ENCODE measurements at places on chromosomes 13 and 19.

- no peak for DNase-seq
Observed at GRCh38 chr13:73173279-73173811, 114.5 kb downstream of the KLF5 start.

- peak; percentile 89 for DNase-seq
Observed at GRCh38 chr13:48580185-48580803, 47.4 kb upstream of the RCBTB2 start.

GRCh38 chr19:34474233-34474989 is 7.1 kb upstream of the WTIP start:
- DNase-seq, result no peak

- DNase-seq, result no peak
Observed at GRCh38 chr19:1438933-1439354, 748 bp downstream of the RPS15 start.

DNA sequence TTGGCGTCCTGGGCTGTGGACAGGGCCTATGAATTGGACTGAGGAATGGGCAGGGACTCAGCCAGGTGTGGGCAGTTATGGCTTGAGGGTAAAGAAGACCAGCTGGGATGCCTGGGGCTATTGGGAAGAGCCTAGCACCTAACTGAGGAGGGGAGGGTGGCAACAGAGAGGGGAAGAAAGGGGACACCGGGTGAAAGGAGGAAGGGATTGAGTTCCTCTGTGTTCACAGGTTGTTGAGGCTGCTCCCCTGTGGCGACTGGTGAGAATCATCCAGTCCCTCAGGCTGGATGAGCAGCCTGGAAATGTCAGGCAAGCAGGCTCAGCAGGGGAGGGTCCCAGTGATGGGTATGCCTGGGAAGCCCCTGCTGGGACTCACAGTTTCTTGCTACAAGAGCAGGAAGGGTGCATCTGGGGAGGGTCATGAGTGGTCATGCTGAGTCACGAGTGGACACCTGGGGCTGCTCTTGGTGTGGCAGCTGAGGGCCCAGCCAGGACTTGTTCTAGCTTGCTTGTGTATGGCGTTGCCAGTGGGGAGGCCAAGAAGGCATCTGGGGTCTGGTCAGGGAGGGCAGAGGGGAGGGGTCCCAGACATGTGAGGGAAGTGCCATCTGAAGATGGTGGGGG is 1.4 kb downstream of the ZNF324 start:
- no peak for DNase-seq

GRCh38 chr13:26929971-26930730 is 169.6 kb upstream of the GPR12 start:
- peak; percentile 90 for DNase-seq

- peak; percentile 74 for DNase-seq
Observed at GRCh38 chr19:38291855-38292254, 12.2 kb upstream of the C19orf33 start.

GRCh38 chr19:32930567-32930966 is 41.2 kb downstream of the CEP89 start:
- no peak for DNase-seq

- DNase-seq, result no peak
Observed at GRCh38 chr19:37938353-37938752, 31.3 kb downstream of the SIPA1L3 start.

GRCh38 chr13:29140277-29140676 is 320.1 kb downstream of the MTUS2 start:
- no peak for DNase-seq

DNA sequence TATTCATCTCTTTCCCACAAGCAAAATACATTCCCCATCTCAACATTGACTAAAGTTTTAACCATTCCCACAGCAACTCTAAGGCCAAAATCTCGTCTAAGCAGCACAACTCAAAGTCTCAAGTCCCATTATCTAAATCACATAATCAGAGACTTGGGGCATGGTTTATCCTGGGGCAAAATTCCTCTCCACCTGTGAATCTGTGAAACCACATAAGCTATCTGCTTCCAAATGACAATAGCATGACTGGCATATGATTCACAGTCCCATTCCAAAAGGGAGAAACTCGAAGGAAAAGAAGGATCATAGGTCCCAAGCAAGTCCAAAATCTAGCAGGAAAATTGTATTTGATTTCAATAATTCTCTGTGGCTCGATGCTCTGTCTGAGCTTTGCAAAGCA is 73.0 kb downstream of the ANKRD10 start:
- no peak for DNase-seq

GRCh38 chr13:111335298-111335697 is 14.9 kb downstream of the TEX29 start:
- DNase-seq, result no peak

GRCh38 chr19:15991602-15992001 is 42.8 kb downstream of the OR10H4 start:
- DNase-seq, result no peak

GRCh38 chr19:29680447-29680846 is 15.2 kb downstream of the PLEKHF1 start:
- DNase-seq, result no peak

DNA sequence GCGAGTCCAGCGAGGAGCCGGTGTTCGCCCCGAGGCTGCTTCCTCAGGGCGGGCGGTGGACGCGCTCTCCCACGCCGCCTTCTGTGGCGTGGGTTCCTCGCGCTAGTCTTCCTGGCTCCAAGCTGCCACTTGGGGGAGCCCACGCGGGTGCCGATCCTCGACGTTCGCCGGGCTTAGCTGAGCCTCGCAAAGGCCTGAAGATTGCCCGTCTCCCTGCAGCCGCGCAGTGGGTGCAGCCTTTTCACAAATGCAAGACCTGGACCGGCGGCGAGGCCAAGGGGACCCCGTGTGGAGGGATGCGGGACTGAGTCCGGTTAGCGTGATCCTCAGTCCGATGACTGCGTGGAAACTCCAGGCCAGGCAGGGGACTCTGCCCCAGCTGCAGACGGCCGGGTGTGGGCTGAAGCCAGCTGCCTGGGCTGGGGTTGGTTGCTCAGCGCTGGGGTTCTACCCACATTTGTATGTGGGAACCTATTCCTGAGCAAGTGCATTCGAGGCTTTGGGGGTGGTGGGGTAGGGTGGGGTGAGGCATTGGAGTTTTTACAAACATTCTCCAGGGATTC is 16.6 kb upstream of the LRP3 start:
- peak; percentile 83 for DNase-seq

GRCh38 chr13:44382635-44383145 is 9.1 kb downstream of the SERP2 start:
- no peak for DNase-seq

- peak; percentile 53 for DNase-seq
Observed at GRCh38 chr13:25371875-25372283, at the start of gene ATP8A2. TSS of gene ATP8A2 (plus strand) at chr13:25371974. CDS start at chr13:25372213, 239 bp downstream.

- DNase-seq, result peak; percentile 51
Observed at GRCh38 chr13:20713751-20714150, 10.3 kb downstream of the IL17D start.

DNA sequence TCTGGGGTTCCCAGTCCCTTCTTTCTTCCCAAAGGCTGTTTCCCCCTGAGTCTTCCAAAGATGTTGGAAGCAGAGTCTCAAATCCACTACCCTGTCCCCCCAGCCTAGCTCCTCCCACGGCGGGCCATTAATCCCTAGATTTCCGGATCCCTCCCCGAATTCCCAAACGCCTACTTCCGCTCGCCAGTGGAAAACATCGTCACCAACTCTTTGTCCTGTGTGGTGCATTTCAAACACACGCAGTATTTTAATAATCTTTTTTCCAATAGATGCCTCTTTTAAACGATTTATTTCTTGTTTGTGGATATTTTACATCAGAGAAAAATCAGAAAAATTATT is 610 bp downstream of the ZNF791 start:
- DNase-seq, result peak; percentile 95

GRCh38 chr19:36973021-36973843 is 57.1 kb downstream of the ZNF568 start:
- DNase-seq, result peak; percentile 71

GRCh38 chr13:44921246-44921877 is 67.9 kb downstream of the NUFIP1 start:
- DNase-seq, result no peak

- DNase-seq, result no peak
Observed at GRCh38 chr13:40986101-40986856, 32.8 kb downstream of the ELF1 start.

- DNase-seq, result no peak
Observed at GRCh38 chr19:46596008-46596407, 5.1 kb upstream of the CALM3 start.

- DNase-seq, result no peak
Observed at GRCh38 chr19:10800488-10800887, 35.5 kb downstream of the TMED1 start.

GRCh38 chr13:40429706-40430545 is 236.5 kb downstream of the FOXO1 start:
- DNase-seq, result peak; percentile 96

- DNase-seq, result peak; percentile 24
Observed at GRCh38 chr13:24834902-24835510, 71.0 kb downstream of the RNF17 start.

GRCh38 chr13:34730961-34731360 is 211.1 kb upstream of the NBEA start:
- peak; percentile 34 for DNase-seq

- peak; percentile 73 for DNase-seq
Observed at GRCh38 chr13:19153782-19154450, 27.7 kb downstream of the TUBA3C start.

- DNase-seq, result no peak
Observed at GRCh38 chr19:15438124-15438496, 11.6 kb downstream of the WIZ start.

- DNase-seq, result peak; percentile 95
Observed at GRCh38 chr13:94505730-94506129, 26.2 kb upstream of the DCT start.

DNA sequence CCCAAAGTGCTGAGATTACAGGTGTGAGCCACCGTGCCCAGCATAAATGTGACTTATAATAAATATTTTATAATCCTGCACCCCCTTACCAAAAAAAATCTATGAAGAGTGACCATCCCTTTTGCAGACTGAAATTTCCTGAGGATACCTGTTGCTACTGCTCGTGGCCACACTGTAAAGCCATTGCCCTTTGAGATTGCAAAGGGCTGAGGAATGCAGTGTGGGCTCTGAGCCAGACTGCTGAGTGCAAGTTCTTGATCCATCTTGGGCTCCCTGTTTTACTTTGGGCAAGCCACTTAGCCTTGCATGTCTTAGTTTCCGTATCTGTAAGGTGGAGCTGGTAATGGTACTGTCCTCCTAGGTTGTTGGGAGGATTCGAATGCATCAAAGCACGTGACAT is 23.4 kb downstream of the SIPA1L3 start:
- DNase-seq, result no peak

GRCh38 chr19:57362419-57362818 is 932 bp upstream of the TRAPPC2B start:
- DNase-seq, result no peak

GRCh38 chr13:66212511-66212910 is 1017.6 kb downstream of the PCDH9 start:
- no peak for DNase-seq

GRCh38 chr19:32868206-32868950 is 1.2 kb downstream of the SLC7A9 start:
- no peak for DNase-seq

GRCh38 chr19:55599468-55599841 is at the start of gene FIZ1:
TSS of gene FIZ1 (minus strand) at chr19:55599517. CDS start at chr19:55597865, 1,652 bp downstream.
- DNase-seq, result peak; percentile 100

- DNase-seq, result no peak
Observed at GRCh38 chr13:50950849-50951248, 41.3 kb downstream of the RNASEH2B start.
